Muscle of arm (tissue), 14 donors: ENCODE measurements at places on chromosomes 5 and 9. TPM values are rescaled to one million over a fixed set of nuclear protein-coding genes. Genes with fewer than 3 reads are reported as not detected.

GRCh38 chr5:138610415-138610917 lies 35.3 kb upstream of the HSPA9 start:
- no peak for DNase-seq

GRCh38 chr5:3214838-3215374 lies 380.7 kb upstream of the IRX1 start:
- no peak for DNase-seq

DNA sequence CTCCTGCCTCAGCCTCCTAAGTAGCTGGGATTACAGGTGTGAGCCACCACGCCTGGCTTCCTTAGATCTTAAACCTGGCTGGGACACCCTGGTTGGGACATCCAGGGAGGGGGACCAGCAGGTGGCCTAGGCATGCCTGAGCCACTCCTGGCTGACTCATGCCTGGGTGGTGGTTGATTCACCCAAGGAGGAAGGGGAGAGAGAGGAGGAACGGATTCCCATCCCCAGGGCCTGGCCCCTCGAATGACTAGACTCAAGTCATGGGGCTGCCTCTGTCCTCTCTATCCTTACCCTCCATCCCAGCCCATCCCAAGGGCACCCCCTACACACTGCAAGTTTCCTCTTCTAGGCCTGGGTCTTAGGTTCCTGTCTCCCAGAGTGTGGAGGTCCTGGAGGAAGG lies 12.7 kb downstream of the EEIG1 start:
- no peak for DNase-seq

- DNase-seq: no peak
These were observed 61.2 kb downstream of the TMEM232 start for GRCh38 chr5:110665184-110665726.

DNA sequence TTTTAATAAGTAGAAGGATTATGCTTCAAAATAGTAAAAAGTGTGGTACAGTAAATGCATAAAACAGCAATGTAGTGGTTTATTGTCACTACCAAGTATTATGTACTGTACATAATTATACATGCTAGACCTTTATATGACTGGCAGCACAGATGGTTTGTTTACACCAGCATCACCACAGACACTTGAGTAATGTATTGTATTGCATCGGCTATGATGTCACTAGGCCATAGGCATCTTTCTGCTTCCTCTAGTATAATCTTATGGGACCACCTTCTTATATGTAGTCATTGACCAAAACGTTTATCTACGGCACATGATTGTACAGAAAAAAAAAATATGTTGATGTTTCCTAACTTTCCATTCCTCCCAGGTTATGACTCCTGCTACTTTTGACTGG lies 31.9 kb upstream of the SSBP2 start:
- no peak for DNase-seq

DNA sequence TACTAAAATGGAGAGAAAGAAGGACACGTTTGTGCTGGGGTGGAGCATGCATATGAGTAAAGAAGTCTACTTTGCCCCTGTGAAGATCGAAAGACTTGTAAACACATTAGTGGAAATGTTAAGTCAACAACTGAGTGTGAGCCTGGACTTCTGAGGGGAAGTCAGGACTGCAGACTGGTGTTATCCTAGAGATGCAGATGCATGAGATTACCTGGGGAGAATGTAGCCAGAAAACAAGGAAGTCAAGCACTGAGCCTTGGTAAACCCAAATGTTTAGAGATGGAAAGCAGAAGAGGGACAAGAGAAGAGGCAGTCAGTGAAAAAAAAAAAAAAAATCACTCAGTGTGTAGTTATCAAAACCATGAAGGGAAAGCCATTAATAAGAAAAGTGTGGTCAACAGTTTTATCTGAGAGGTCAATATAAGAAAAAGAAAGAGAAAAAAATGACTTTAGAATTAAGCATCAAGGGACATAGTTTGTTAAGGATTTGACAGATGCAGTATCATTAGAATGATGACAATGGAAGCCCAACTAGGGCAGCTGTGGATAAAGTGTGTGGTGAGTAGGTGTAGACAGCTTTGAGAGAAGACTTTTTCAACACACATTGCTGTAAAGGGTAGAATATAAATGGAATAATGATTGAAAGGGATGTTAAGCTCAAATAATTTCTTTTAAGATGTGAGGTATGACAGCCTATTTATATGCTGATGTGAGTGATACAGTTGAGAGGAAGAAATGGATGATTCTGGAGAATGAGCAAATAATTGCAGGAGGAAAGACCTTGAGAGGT lies 22.2 kb downstream of the JAKMIP2 start:
- DNase-seq: no peak

DNA sequence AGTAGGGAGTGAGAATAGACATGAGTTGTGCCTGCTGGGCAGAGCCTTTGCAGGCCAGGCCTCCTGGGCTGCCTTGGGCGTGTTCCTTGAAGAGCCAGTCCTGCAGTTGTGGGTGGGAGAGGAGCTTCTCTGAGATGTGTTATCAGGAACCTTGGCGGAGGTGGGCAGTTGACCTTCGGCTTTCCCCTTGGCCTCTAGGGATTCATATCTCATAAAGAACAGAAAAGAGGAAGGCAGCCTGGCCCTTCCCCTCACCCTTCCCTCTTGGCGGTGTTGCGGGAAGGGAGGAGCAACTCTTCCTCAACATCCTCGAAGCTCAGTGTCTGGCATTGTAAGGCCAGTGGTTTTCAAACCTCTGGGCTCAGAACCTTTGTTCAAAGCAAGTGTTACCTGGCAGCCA lies 59.2 kb downstream of the DAPK1 start:
- DNase-seq: no peak

- no peak for DNase-seq
These were observed 1198.6 kb upstream of the ACO1 start for GRCh38 chr9:31185831-31186230.

DNA sequence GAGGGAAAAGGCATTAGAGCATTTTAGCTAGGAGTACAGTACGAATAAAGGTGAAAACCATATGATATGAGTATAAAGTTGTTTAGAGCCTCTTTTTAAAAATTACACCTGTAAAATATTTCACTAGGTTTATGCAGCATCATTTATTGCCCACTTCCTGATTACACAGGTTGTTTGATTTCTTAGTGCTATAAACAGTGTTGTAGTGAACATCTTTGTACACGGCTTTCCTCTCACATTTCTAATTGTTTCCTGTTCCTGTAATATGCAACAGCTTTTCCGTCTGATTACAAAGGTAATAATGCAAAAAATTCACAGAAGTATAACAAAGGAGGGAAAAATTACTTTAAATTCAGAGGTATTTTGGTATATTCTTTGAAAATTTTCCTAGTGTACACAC lies 13.0 kb downstream of the STOM start:
- no peak for DNase-seq

GRCh38 chr9:79651251-79651795 lies 79.6 kb downstream of the TLE4 start:
- no peak for DNase-seq

GRCh38 chr5:80296121-80296520 lies 23.7 kb upstream of the SPZ1 start:
- peak; percentile 27 for DNase-seq

Gene IFNA2
- polyA plus RNA-seq: not detected

Gene ZNF782
- 3.9 TPM for polyA plus RNA-seq

Gene ENHO
- polyA plus RNA-seq: 2.0 TPM

Gene SPINK6
- not detected for polyA plus RNA-seq

Gene FSD1L
- 18.4 TPM for polyA plus RNA-seq

Gene CCIN
- 1.0 TPM for polyA plus RNA-seq

Gene CTSV
- polyA plus RNA-seq: 0.86 TPM

Gene BTNL8
- polyA plus RNA-seq: not detected
